Hematopoietic multipotent progenitor cell treated with erythropoietin and hydrocortisone succinate and interleukin-3 and kit ligand, for 8 days (in vitro differentiated cells): ENCODE measurements at places on chromosomes 11 and 22.
A peak's percentile ranks its signal among the peaks of the same experiment; 100 is the strongest.

GRCh38 chr11:77381729-77382665 is 80.5 kb upstream of the GDPD4 start:
- DNase-seq, result no peak

DNA sequence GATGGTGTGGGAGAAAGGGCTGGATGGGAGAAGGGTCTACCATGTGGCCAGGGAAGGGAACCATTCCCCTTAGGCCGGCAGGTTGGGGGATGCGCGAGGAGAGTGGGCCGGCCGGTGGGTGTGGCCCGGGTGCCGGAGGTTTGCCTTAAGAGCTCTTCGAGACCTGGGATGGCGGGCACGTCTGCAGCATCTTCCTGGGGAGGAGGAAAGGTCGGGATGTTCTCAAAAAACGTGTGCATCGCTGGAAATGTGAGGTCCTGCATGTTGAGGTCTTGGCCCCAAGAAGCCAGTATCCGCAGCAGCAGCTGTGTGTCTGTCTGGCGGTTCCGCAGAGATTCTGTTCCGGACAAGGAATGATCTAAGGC is 1.4 kb downstream of the NAV2 start:
- no peak for DNase-seq

GRCh38 chr22:46537225-46537945 is at the start of gene CELSR1:
Gene CELSR1, minus strand, starts transcription at chr22:46537620. Its CDS starts 450 bp downstream, at chr22:46537170.
- no peak for DNase-seq

- DNase-seq, result no peak
Observed at GRCh38 chr11:12175694-12176241, 65.4 kb downstream of the MICAL2 start.

- DNase-seq, result peak; percentile 37
Observed at GRCh38 chr11:16881074-16881709, 133.0 kb downstream of the PLEKHA7 start.

- DNase-seq, result peak; percentile 76
Observed at GRCh38 chr11:66421492-66422205, 814 bp downstream of the NPAS4 start.

DNA sequence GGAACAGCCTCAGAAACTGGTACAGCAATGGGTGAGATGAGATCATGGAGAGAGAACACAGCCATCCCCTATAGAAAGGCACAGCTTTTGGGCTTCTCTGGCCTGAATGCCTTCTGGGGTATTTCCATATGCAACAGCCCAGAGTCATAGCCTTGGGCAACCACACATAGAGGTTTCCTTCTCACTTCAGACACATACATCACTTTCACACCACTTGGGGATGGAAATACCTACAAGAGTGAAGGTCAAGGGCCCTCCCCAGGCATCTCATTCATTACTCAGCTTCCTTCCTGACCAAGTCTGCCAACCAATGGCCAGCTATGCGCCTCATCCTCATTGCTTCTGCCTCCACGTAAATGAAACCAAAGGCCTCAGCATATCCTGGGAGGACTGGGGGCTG is 17.7 kb upstream of the OLFML1 start:
- no peak for DNase-seq

DNA sequence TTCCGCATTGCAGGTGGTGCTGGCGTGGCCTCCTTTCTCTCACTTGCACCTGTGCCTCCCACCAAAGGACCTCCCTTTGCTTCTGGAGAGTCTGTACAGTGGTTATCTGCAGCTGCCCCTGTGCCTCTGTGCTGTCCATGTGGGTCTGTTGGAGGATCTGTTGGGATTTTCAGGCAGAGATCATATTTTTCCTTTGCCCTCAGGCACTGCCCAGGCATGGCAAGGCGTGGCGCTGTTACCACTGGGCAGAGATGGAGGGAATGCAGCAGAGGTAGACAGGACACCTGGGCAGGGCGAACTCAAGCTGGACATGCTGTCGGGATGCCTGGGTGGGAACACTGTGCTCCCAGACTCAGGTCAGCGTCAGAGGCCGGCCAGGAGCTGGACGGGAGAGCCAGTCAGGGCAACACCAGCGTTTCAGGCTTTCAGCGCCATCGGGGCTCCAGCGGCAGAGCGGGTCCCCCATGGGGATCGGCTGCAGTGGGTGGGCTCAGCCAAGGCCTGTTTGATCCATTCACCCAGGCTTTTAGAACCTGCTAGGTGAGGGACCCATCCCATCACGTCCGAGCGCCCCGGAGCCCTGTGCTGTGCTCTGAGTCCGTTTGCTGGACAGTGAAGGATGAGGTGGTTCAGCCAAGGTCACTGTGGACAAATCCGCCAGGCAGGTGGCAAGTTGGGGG is 718.9 kb downstream of the BRD1 start:
- no peak for DNase-seq

DNA sequence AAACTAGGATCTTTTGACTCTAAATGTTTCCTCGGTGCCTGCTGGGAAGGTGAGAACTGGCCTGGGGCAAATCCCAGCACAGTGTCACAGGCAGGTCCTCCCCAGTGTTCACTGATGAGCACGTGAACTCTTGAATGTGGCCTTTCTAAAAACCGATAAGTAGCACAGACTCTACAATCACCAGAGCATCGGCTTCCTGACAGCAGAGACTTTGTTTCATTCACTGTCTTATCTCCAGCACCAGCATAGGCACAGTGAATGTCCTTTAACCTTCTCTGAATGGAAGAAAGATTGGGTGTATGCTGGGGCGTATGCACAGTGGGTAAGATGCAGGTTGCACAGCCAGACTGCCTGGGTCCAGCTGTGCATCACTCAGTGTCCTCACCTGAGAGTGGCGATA is 59.3 kb upstream of the EIF3D start:
- DNase-seq, result no peak

DNA sequence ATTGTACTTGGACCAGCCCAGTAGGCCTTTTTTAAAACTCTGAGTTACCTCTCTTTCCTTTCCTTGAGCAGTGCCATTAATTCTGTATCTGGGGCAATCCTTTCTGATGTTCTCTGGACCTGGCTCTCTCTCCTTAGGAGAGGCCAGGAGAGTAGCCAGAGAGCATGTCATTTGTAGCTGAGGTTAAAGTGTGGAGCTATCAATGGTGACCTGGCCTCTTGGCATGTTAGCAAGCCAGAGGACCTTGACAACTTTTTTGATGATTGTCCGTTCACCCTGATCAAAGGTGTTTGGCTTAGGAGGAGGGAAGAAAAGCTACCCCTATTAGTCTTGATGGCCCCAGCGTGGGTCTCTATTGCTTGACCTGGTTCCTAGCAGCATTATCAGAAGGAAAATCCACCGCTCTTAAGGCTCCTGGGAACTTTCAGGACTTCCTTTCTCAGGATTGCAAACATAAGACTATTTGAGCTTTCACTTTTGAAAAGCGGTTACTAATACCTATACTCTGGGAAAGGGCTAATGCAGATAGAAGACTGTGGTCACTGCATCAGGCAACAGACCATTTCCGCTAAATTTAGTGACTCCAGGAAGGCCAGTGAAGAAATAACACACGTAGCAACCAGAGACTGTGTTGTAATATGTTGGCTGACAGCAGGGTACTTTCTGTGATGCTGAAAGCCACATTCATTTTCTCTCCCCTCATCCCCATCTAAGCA is 18.2 kb downstream of the LIMK2 start:
- peak; percentile 9 for DNase-seq

DNA sequence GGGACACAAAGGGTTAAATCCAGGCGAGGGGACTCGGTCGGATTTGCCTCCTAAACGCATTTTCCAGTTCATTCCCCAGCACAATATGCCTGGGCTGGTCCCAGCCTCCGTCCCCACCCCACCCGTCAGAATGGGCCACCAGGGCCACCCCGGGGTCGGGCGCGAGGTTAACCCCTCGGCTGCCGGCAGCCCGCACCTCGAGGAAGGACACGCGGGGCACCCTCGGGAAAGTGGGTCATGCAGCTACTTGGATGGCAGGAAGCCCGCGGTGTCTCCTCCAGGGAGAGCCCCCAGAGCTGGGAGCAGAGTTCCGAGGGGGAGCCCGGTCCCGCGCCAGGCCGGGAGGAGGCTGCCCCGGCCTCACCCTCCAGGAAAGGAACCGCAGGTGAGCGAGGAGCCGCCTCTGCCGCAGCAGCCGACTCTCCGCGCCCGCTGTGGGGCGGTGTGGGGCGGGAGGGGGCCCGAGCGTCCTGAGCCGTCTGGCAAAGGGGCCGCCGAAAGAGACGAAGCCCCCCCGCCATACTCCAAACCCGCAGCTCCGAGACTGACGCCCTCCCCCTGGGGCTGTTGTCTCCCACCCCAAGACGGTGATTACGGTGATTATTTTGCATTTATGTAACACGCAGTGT is 1.4 kb downstream of the NECTIN1 start:
- no peak for DNase-seq

DNA sequence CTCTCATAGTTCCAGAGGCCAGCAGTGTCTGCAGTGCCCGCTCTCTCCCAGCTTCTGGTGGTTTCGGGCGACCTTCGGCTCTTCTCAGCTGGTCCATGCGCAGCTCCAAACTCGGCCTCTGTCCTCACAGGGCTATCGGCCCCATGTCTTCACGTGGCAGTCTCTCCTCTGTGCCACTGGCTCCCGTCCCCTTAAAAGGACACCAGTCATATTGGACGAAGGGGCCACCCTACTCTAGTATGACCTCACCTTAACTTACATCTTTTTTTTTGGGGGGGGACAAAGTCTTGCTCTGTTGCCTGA is 13.8 kb downstream of the LTO1 start:
- no peak for DNase-seq

DNA sequence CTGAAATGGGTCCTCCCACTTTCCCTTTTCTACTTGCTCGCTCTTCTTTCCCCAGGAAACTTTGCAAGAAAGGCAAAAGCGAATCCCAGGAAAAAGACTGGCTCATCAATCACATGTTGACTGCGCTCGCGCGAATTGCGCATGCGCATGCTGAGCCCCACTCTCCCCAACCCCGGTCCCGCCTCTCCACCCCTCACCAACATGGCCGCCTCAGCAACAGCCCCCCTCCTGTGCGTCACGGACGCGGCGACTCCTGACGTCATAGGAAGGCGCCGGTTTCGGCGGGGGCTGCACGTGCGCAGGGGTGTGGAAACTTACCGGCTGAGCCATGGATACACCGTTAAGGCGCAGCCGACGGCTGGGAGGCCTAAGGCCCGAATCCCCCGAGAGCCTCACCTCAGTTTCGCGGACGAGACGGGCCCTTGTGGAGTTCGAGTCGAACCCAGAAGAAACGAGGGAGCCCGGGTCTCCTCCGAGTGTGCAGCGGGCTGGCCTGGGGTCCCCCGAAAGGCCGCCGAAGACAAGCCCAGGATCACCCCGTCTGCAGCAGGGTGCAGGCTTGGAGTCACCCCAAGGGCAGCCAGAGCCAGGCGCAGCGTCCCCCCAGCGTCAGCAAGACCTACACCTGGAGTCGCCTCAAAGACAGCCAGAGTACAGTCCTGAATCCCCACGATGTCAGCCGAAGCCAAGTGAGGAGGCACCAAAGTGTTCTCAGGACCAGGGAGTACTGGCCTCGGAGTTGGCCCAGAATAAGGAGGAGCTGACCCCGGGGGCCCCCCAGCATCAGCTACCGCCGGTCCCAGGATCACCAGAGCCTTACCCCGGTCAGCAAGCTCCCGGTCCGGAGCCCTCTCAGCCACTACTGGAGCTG is at the start of gene CCDC86:
CCDC86 (plus strand) TSS at position 317 of the 871 bp plus-strand sequence; CDS start at position 329, 12 bp downstream.
- DNase-seq, result peak; percentile 94

DNA sequence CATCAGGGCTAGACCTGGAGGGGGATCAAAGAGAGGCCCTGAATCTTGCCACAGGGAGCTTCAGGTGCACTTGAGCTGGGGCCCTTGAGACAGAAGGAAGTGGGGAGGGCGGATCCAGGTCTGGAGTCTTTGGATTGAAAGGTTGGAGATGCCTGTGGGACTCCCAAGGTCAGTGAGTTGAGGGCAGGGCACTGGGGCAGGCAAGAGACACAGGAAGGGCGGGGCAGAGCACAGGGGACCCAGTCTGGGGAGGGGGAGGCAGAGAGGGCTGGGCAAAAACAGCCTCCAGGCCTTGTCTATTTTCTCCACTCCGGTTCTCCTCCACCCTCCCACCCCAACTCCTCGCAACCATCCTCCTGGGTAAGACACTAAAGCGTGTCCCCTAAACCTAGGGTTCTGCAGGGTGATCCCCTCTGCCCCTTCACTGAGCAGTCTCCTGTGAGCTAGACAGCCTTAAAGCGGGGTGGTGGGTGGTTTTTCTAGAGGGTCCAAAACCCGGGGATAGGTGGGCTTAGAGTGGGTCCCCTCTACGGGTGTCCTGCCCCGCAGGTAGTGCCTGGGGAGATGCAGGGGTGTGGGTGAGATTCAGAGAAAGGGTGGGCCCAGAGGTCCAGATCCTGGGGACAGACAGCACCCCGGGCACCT is 38.6 kb upstream of the CELSR1 start:
- DNase-seq, result peak; percentile 32

GRCh38 chr11:122642472-122642922 is 13.0 kb upstream of the UBASH3B start:
- DNase-seq, result no peak

DNA sequence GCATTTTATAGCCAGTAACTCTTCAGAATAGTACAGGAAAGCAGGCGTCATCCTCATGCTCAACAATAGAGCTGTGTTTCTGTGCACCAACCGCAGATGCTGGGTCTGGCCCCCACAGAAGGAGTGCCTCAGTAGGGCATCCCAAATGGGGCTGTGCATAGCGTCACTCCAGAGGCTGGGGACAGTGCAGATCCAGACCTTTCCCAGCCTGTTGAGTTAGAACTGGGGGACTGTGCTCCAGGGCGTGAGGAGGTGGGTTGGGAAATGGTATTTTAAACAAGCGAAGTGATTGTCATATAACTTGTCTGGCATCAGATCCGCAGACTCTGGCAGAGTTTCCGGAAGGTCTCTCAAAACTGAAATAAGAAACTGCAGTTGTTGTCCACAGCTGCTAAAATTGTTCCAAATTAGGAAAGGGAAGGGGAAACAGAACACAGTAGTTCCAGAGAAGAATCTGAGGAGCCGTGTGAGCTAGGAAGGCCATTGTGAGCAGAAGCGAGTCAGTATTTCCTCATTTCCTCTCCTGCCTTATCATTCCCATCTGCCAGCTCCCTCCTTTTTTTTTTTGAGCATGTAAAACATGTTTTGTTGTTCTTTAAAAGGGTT is 52.2 kb downstream of the JAM3 start:
- DNase-seq, result no peak

DNA sequence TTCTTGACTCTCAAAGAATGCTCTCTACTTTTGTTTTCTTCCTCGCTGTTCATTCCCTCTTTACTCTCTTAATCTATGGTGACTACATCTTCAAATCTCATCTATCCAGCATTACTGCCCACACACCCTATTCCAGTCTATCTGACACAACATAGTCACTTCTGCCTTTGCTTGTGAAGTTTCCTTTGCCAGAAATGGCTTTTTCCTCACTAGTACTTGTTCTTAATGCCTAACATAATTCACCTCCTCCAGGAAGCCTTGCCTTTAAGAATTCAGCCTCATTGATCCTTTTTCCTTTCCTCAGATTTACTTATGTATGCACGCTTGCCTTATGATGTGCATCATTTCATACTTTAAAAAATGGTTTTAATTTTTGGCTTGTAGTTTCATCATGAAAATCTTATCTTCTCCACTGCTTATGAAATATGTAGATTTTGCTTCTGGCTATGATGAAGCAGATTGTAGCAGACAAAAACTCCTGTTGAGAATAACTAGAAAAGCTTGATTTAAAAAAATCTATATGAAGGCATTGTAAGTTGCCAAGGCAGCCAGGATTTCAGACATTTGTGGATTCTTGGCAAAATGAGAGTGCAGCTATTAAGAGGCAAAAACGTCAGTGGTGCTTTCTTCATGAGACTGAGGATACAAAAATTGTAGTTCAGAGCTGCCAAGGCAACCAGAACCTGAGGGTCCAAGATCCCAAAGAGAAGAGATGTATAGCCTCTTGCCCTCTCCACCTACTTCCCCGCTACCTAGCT is 31.8 kb downstream of the RNF169 start:
- DNase-seq, result no peak
